Esophagus squamous epithelium (tissue), 5 donors: ENCODE measurements at places on chromosomes 2 and 18. TPM values are rescaled to one million over a fixed set of nuclear protein-coding genes. Genes with fewer than 3 reads are reported as not detected.
A peak's percentile ranks its signal among the peaks of the same experiment; 100 is the strongest.

CAB39 gene
- total RNA-seq: 63.9 TPM

CCDC102B gene
- total RNA-seq: 2.2 TPM

MYO1B gene
- 47.6 TPM for total RNA-seq

APCDD1 gene
- 76.5 TPM for total RNA-seq

M1AP gene
- total RNA-seq: not detected

GPBAR1 gene
- 0.26 TPM for total RNA-seq

UBE2F gene
- total RNA-seq: 62.9 TPM

HES6 gene
- 5.1 TPM for total RNA-seq

DNA sequence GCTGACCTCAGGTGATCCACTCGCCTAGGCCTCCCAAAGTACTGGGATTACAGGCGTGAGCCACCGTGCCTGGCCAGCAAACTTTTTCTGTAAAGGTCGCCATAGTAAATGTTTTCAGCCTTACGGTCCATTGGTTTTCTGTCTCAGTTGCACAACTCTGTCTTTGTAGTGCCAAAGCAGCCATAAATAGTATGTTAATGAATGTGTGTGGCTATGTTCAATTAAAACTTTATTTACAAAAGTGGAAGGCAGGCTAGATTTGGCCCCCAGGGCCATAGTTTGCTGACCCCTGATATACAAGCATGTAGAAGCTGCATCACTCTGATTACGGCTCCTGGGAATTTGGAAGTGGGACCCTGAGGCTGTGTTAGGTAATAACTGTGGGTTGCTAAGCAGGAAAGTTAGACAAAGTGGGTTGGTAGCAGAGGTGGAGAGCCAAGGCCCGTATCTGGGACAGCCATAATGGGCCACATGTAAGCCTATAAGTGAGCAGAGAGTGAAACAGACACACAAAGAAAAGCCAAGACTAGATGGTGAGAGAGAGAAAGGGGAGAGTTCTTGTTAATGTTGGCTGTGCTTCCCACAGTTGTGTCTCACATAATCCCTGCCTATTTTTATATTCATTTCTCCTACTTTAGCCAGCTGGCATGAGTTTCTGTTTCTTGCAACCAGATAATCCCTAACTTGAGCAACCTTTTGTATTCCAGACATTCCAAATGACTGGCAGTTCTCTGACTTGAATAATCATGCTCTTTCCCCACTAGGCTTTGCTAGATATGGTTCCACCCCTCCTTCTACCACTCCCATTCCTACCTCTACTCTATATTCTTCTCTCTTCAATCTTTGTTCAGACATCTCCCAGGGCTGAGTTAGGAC is 223.3 kb upstream of the STON1 start:
- no peak overlapping the region for H3K4me3 ChIP-seq
- no peaks in the 10 kb centered on the region for H3K27me3 ChIP-seq
- no peaks in the 10 kb centered on the region for H3K36me3 ChIP-seq
- peaks cover 34% of the 10 kb centered on the region for H3K4me1 ChIP-seq
- DNase-seq: no peak

GRCh38 chr2:239222312-239222660 is 178.5 kb downstream of the HDAC4 start:
- no peaks in the 10 kb centered on the region for H3K36me3 ChIP-seq
- peaks cover 69% of the 10 kb centered on the region for H3K4me1 ChIP-seq
- peak overlapping the region; percentile 89 for H3K27ac ChIP-seq
- H3K4me3 ChIP-seq: peak overlapping the region; percentile 53

GRCh38 chr2:104901037-104901881 is 47.3 kb downstream of the POU3F3 start:
- no peak for DNase-seq
- no peak overlapping the region for H3K4me3 ChIP-seq
- H3K4me1 ChIP-seq: no peaks in the 10 kb centered on the region
- no peaks in the 10 kb centered on the region for H3K36me3 ChIP-seq

DNA sequence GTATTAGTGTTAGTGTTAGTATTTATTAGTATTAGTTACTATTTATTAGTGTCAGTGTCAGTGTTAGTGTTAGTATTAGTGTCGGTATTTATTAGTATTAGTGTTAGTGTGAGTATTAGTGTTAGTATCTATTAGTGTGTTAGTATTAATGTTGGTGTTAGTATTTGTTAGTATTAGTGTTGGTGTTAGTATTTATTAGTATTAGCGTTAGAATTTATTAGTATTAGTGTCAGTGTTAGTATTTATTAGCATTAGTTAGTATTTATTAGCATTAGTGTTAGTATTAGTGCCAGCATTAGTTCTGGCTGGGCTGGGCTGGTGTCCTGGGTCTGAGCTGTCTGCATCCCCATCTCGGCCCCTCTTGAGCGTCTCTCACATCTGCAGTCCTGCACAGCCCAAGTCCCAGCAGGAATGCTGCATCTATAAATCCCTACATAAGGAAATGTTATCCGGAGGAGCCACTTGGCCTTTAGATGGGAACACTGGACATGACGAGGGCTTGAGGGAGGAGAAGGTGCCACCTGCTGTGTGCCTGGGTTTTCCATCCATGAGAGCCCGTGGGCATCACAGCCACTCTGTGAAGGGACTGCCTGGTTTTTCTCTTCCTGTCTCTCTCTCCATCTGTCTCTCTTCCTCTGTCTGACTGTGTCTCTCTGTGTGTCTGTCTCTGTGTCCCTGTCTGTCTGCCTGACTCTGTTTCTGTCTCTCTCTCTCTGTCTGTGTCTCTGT is 33.6 kb downstream of the TWIST2 start:
- H3K4me3 ChIP-seq: no peak overlapping the region
- no peaks in the 10 kb centered on the region for H3K36me3 ChIP-seq
- peaks cover 30% of the 10 kb centered on the region for H3K4me1 ChIP-seq
- no peaks in the 10 kb centered on the region for H3K27me3 ChIP-seq
- DNase-seq: no peak

GRCh38 chr2:23589739-23590138 is 204.8 kb downstream of the KLHL29 start:
- no peak for DNase-seq
- peaks cover 9% of the 10 kb centered on the region for H3K4me1 ChIP-seq
- H3K4me3 ChIP-seq: no peak overlapping the region

- peaks cover 89% of the 10 kb centered on the region for H3K4me1 ChIP-seq
- peak overlapping the region; percentile 87 for H3K27ac ChIP-seq
- no peaks in the 10 kb centered on the region for H3K36me3 ChIP-seq
- no peaks in the 10 kb centered on the region for H3K27me3 ChIP-seq
These were observed 10.7 kb downstream of the GPR17 start for GRCh38 chr2:127656569-127657231.

DNA sequence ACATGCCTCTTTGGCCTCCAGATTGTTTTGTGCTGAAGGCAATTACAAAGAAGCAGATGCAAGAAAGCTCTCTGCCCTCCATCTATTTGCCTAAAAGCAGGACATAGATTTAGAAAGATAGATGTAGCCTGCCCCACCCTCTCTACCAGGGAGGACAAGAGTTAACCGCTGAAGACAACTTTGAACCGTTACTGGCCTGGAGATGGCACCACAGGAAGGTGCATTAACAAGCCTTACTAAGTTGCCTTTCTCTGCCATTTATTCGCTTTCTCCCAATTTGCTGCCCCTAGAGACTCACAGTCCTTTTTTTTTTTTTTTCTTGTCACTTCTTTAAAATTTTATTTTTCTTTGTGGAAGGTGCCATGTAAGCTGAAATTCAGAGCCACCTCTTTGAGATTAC is 28.8 kb upstream of the RMDN2 start:
- no peaks in the 10 kb centered on the region for H3K27me3 ChIP-seq
- H3K36me3 ChIP-seq: no peaks in the 10 kb centered on the region
- DNase-seq: no peak
- no peaks in the 10 kb centered on the region for H3K4me1 ChIP-seq
- no peak overlapping the region for H3K4me3 ChIP-seq

- DNase-seq: no peak
- H3K4me3 ChIP-seq: no peak overlapping the region
- H3K27ac ChIP-seq: no peak overlapping the region
- H3K4me1 ChIP-seq: peaks cover 7% of the 10 kb centered on the region
- H3K27me3 ChIP-seq: no peaks in the 10 kb centered on the region
These were observed 4.6 kb downstream of the HJURP start for GRCh38 chr2:233849607-233850271.

GRCh38 chr2:24919037-24919505 is 966 bp downstream of the ADCY3 start:
- peak overlapping the region; percentile 88 for H3K27ac ChIP-seq
- H3K4me1 ChIP-seq: peaks cover 11% of the 10 kb centered on the region
- peak overlapping the region; percentile 57 for H3K4me3 ChIP-seq
- no peaks in the 10 kb centered on the region for H3K27me3 ChIP-seq

DNA sequence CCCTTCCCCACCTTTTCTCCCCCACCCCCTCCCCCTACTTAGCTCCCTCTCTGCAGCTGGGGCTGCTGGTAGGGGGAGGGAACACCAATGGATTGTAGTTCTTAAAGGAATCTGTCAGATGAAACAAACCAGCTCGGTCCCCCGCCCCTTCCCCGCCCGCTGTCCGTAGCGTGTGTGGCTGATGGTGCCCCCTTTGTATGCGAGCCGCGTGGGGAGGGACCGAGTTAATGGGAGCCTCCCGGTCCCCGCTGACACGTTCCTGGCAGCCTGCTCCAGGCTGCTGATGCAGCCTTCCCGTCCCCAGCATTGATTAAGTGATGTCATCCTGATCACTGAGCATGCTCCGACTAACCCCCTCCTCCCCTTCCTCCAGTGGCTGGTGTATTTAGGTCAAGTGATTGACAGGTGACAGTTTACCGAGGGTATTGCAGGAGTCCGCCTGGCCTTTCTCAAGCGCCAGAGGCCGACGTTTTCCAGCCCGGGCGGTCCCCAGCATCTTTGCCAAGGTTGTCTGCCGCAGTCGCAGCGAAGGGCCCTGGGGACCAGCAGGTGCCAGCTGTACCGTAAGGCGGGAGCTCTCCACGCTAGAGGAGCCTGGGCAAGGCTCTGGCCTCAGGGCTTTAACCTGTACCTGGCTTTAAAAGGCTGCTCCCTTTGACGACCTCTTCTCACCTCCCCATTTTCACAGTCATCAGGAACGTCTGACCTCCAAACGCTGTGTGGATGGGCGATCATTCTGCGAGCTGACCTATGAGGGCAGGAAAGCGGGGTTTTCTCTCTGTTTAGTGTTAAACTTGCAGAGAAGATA is 1.8 kb downstream of the KIF5C start:
- H3K27me3 ChIP-seq: peaks cover 25% of the 10 kb centered on the region
- peak overlapping the region; percentile 7 for H3K27ac ChIP-seq
- H3K36me3 ChIP-seq: no peaks in the 10 kb centered on the region

- no peaks in the 10 kb centered on the region for H3K27me3 ChIP-seq
- H3K4me1 ChIP-seq: peaks cover 31% of the 10 kb centered on the region
- no peak for DNase-seq
- no peak overlapping the region for H3K4me3 ChIP-seq
- H3K36me3 ChIP-seq: no peaks in the 10 kb centered on the region
- peak overlapping the region; percentile 29 for H3K27ac ChIP-seq
These were observed 89.2 kb downstream of the SH3RF3 start for GRCh38 chr2:109218087-109218791.

DNA sequence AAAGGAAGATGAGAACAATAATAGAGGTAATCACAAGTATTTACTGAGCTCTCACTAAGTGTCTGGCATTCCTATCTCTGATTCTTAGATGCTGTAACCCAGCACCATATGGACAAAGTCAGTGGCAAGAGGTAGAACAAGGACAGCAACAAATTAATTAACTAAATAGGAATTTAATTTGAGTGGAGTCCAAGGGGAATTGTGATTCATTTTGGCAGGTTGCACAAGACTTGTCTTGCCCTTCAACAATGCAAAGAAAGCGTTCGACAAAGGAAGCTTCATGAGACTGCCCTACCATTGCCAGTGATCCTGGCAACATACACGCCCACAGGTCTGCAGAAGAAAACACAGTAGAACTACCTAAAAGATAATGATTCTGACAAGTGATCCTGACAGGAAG is 221.6 kb downstream of the RBM43 start:
- no peaks in the 10 kb centered on the region for H3K36me3 ChIP-seq
- H3K4me3 ChIP-seq: no peak overlapping the region
- H3K27ac ChIP-seq: peak overlapping the region; percentile 50
- no peaks in the 10 kb centered on the region for H3K27me3 ChIP-seq
- DNase-seq: no peak

DNA sequence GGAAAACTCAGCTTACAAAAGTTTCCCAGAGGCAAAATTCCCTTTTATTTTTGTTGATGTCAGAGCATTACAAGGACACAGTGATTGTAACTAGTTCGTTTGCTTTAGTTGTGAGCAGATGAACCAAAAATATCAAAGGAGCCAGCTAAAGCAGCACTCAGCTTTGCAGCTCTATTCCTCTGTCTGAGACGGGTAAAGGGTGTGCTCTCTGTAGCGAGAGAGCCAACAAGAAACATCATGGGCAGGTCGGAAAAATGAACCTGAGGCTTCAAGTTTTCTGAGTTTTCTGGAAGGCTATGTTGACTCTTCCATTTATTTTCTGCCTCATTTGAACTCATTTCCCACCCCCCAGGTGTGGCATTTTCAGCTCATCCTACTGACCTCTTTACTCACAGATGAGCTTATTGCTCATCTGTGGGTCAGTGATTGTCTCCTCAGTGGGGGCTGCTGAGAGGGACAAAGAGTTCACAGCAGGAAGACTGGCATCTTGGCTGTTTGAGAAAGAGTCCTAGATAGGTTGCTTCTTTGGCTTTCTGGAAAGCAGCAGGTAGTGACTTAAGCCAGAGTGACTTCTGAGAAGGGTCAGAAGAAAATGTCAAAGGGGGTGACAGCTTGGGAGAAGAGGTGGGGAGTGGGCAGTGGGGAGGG is 66.6 kb upstream of the EPC2 start:
- no peak overlapping the region for H3K27ac ChIP-seq
- no peak for DNase-seq
- no peaks in the 10 kb centered on the region for H3K27me3 ChIP-seq
- no peaks in the 10 kb centered on the region for H3K4me1 ChIP-seq
- H3K4me3 ChIP-seq: no peak overlapping the region

- peaks cover 4% of the 10 kb centered on the region for H3K4me1 ChIP-seq
- H3K27me3 ChIP-seq: no peaks in the 10 kb centered on the region
- H3K27ac ChIP-seq: no peak overlapping the region
- no peak for DNase-seq
- no peaks in the 10 kb centered on the region for H3K36me3 ChIP-seq
- H3K4me3 ChIP-seq: no peak overlapping the region
These were observed 73.6 kb downstream of the SPATS2L start for GRCh38 chr2:200380091-200380561.

DNA sequence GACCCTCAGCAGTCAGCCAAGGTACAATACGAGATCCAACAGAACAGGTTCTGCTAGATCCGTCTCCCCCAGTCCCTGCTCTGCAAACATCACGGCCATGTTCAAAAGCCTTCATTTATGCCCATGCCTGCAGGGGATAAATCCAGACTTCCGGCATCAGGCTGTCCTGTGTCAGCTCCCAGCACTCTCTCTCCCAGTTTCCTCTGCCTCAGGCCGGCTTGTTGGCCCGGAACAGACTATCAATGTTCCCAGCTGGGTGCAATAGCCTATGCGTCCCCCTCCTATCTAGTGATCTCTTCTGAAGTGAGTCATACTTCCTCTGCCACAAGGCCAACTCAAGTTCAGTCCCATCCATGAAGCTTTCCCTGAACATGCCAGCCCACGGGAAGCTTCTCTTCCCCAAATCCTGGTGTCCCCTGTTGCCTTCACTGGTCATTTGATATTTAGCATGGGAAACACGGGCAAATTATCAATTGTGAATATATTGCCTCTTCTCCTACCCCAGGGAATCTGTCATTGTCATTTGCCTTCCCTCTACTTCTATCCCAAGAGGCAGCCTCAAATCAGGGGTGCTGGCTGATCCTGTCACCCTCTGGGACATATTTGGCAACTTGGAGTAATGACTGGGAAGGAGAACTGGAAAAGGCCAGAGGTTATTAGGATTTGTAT is 51.1 kb downstream of the CAPN13 start:
- no peaks in the 10 kb centered on the region for H3K36me3 ChIP-seq
- no peak overlapping the region for H3K27ac ChIP-seq
- H3K27me3 ChIP-seq: no peaks in the 10 kb centered on the region
- H3K4me3 ChIP-seq: no peak overlapping the region

GRCh38 chr2:131126436-131126835 is 21.3 kb downstream of the PLEKHB2 start:
- H3K27ac ChIP-seq: no peak overlapping the region
- no peaks in the 10 kb centered on the region for H3K27me3 ChIP-seq
- H3K4me1 ChIP-seq: no peaks in the 10 kb centered on the region
- DNase-seq: no peak
- peaks cover 14% of the 10 kb centered on the region for H3K36me3 ChIP-seq
- H3K4me3 ChIP-seq: no peak overlapping the region
